ENCODE measurements at places on chromosomes 16 and 17.

- DNase-seq, result no peak
Measured at GRCh38 chr17:22671110-22671509, 978.8 kb downstream of the KCNJ18 start.

- no peak for DNase-seq
Measured at GRCh38 chr16:50610331-50611262, 62.4 kb downstream of the NKD1 start.

- no peak for DNase-seq
Measured at GRCh38 chr16:62022688-62023087, 13.6 kb downstream of the CDH8 start.

DNA sequence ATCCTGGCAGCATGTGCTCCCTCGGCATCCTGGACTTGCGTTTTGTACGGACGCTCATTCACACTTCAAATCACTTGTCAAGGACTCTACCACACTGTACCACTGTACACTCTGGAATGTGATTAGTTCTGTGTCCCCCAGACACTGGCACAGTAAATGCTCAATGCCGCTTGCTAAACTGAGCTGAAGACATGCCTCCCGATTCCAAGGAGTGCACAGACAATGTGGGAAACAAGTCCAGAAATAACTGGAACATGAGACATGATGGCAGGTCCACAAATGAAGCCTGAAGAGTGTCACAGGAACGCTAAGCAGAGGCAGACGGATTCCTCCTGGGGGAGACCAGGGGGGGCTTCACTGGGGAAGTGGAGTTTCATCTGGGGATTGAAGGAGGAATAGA, 22.1 kb downstream of the HIC1 start:
- no peak for DNase-seq

GRCh38 chr17:49707608-49708514, at the start of gene SLC35B1:
TSS of gene SLC35B1 (minus strand) at chr17:49707964. CDS start at chr17:49707833, 131 bp downstream.
- DNase-seq, result peak; percentile 92

DNA sequence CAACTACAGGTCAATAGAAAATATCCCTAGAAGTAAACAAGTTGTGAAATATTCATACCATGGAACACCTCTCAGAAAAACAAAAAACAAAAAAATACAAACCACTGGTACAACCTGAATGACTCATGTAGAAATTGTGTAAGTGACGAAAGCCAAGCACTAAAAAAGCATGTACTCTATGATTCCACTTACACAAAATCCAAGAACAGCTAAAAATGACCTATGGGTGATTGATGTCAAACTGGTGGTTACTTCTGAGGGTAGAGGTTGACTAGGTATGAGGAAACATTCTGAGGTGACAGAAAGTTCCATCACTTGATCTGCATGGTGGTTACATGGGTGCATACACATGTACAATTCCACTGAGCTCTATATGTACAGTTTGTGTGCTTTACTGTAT, 31.1 kb downstream of the DHRS7C start:
- DNase-seq, result no peak

GRCh38 chr16:25027781-25028180, 12.6 kb upstream of the ARHGAP17 start:
- DNase-seq, result no peak

- no peak for DNase-seq
Measured at GRCh38 chr16:88812513-88813268, 963 bp upstream of the APRT start.

DNA sequence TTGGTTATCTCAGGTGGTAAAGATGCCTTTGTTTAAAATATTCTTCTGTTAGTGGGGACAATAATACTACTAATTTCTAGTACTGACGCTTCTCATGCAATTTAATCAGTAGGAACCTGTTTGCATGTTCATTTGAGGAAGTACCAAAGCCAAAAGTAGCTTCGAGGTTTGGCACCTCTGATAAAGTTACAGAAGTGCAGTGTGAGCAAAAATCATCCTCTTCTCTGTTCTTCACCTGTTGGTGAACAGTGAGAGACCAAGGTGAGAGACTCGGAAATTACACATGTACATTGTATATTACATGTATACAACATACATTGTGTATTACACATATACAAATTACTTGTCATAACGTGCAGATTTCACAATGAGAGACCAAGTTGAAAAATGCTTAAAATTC, 404.6 kb downstream of the MAF start:
- no peak for DNase-seq

DNA sequence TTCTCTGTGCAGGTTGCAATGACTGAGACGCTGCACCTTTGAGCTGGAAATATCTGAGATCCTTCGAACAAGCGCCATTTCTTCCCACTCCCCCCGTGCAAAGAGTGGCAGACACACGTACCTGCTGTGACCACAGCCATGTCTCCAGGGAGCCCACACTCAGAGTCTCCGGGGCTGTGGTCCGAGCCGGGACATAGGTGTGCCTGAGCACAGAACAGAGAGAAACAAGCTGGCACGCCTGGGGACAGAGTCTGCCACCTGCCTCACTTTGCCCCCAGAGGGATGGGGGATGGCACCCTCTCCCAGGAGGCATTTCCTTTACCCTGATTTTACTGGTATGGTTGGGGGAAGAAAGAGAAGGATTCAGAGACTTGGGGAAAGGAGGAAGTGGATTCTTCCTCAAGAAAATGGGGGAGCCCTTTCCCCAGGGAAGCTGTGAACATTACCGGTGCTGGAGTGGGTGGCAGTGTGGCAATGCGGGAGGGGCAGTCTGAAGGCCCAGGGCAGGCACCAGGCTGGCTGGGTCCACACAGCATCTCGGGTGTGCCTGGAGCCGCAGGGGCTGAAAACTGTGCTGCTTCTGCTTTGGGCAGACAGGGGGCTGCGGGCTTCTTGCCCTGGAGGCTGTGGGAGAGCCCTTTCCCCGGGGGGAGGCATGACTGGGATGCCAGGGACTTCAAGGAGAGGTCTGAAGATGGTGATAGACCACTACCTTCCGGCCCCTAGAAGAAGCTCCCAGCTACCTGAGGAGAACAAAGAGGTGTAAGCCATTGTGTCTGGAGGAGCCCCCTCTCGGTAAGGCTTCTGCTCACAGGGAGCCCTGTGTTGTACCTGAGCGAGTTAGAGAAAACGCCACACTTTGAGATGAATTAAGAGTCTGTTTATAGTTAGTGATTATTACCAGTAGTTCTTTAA, 6.6 kb upstream of the PIK3R6 start:
- DNase-seq, result no peak

DNA sequence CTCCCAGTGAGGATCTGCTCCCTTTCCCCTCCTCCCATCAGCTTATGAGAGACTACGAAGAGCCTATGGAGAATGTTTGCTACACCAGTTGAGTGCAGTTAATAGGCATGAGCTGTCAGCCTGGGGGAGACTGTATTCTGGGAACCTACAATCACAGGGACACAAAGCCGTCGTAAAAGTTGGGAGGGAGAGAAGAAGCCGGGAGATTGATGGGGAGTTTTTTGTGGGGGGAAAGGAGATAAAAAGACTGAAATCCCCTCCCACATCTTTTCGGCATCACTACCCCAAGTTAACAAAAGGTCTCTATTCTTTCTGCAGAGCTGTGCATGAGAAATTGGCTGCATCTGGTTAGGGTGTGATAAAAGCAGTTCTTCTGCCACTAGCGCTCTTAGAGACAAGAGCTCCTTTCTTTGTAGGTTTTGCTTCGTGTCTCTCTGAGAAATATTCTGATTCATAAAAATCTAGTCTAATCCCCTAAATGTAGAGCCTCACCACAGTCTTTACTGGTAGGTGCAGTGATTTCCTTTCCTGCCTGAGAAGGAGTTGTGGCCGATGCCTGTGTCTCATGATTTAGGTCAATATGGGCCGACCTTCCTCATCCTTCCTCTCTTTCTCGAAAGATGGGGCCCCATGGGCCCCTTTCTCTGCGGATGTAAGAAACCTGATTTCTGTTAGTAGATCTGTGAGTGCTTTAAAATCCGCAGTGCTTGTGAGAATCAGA, 77.4 kb downstream of the BPTF start:
- DNase-seq, result no peak

- no peak for DNase-seq
Measured at GRCh38 chr16:81029930-81030604, 5.6 kb upstream of the ATMIN start.

DNA sequence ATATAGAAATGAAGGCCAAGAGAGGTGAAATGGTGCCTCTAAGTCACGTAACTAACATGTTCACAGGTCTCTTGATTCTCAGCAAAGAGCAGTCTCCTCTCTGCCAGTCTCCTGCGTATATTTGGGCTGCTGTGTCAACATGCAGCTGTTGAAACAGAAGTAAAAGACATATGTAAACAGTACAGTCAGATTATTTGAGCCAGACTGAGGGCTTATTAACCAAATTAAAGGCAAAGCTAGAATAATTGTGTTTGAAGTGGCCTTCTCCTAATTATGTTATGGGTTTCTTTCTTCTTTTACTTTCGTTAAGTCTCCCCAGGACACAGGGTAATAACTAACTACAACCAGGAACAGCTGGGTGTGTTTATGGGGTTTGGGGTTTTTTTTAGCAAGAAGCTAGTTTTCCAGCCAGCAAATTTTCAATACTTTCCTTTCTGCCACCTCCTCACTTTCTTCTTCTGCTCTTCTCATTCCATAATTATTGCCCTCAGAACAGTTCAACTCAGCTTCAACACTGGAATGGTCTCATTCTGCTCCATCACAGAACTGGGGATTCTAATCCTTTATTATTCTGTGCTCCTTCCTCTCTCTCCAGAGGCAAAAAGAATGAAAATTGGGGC, 18.4 kb downstream of the G6PC1 start:
- no peak for DNase-seq

GRCh38 chr17:83127431-83128160, 48.2 kb downstream of the METRNL start:
- DNase-seq, result no peak
